ENCODE measurements at places on chromosomes 13 and 19.

DNA sequence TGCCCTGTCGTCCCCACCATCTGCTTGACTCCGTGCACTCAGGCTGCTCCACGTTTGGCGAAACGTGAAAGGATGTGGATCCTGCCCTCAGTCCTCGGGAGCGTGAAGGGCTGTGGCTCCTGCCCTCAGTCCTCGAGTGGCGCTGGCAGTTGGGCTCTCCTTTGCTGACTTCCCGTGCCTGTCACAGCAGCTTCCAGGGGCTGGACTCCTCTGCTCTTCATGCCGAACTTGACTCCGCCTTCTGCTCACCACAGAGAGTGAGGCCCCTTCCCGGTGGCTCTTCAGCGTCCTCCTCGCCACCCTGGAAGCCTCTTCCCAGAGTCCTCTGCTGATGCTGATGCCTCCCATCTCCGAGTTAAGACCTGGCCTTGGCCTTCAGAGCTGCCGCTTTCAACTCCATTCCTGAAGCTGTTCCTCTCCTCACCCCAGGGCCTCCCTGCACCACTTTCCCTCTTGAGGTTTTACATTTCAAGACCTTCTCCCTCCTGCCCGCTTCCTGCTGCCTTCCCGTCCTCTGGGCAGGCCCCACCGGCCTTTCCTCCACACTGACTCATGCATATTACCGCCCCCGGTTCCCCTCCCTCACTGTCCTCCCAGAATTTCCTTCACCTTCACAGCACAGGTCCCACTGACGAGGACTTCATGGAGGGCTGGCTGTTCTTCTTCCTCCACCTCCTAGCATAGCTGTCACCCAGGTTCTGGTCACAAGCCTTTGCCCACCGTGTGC lies 111.7 kb downstream of the SHISA2 start:
- H3K27ac ChIP-seq, result no peak overlapping the region
- no peaks in the 10 kb centered on the region for H3K4me1 ChIP-seq
- no peak overlapping the region for H3K4me3 ChIP-seq
- no peaks in the 10 kb centered on the region for H3K27me3 ChIP-seq

DNA sequence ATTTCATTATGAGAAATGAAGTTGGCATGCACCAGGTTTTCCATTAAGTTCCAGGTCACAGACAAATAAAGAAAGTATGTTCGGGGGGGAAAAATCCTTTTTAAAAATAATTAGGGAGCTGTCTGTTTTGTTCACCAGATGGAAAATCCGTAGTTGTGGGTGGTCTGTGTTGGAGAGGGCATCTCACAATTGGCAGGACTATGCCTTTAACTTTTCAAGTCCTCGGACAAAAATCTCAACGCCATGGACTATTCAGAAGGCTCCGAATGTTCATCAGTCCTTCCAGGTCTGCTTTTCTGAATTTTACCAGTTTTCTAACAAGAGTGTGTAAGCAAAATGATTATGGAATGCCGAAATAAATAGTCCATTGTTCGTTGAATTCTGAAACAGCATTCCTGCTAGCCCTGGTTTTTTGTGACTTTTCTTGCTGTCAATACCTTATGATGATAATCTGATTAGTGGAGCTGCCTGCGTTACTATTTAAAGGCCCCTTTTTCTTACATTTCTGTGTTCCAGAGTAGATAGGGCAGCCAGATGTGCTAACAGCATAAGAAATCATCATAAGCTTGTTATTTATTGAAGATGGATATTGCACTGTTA lies 146.9 kb downstream of the TM9SF2 start:
- H3K4me1 ChIP-seq, result no peaks in the 10 kb centered on the region
- no peak for DNase-seq
- no peaks in the 10 kb centered on the region for H3K27me3 ChIP-seq
- H3K36me3 ChIP-seq, result no peaks in the 10 kb centered on the region
- H3K4me3 ChIP-seq, result no peak overlapping the region

- H3K27ac ChIP-seq, result no peak overlapping the region
- no peaks in the 10 kb centered on the region for H3K4me1 ChIP-seq
- no peak for DNase-seq
- H3K4me3 ChIP-seq, result no peak overlapping the region
- no peaks in the 10 kb centered on the region for H3K27me3 ChIP-seq
- H3K36me3 ChIP-seq, result no peaks in the 10 kb centered on the region
Measured at GRCh38 chr13:26477681-26478080, 79.8 kb upstream of the WASF3 start.

DNA sequence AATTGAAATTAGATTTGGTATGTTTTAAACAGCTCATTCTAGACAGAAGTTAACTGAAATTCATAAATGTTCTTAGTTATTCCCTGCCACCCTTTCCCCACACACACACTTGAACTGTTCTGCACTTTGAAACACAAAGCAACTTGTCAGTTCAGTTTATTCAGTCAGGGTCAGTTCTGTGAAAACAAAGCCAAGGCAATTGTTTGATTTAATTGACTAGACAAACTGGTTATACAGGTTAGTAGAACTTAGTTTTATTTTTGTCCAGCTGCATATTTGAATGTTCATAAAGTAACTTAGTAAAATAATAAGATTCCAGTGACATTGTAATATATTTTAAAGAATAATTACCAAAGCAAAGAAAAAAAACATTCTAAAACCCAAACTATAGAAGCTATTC lies 98.3 kb upstream of the KLF5 start:
- H3K4me1 ChIP-seq, result peaks cover 15% of the 10 kb centered on the region
- DNase-seq, result peak; percentile 28
- no peak overlapping the region for H3K4me3 ChIP-seq
- no peaks in the 10 kb centered on the region for H3K36me3 ChIP-seq
- no peak overlapping the region for H3K27ac ChIP-seq

DNA sequence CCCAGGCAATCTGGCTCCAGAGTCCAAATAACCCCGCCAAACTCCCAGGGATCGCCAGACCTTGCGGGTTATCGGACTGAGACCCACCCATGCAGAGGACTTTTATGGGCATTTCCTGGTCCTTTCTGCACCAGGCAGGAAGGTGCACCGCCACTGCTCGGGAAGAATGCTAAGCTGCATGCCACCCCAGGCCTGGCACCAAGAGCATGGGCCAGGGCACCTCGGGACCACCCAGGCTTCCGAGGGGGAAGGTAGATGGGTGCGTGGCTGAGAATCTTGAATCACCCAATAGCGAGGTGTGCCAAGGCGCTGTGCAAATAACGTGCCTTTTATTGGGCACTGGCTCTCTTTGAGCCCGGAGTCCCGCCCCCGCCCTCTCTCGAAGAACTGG lies 422 bp upstream of the ZNF575 start:
- peak; percentile 50 for DNase-seq
- H3K27ac ChIP-seq, result peak overlapping the region; percentile 79
- H3K27me3 ChIP-seq, result no peaks in the 10 kb centered on the region
- H3K36me3 ChIP-seq, result no peaks in the 10 kb centered on the region

DNA sequence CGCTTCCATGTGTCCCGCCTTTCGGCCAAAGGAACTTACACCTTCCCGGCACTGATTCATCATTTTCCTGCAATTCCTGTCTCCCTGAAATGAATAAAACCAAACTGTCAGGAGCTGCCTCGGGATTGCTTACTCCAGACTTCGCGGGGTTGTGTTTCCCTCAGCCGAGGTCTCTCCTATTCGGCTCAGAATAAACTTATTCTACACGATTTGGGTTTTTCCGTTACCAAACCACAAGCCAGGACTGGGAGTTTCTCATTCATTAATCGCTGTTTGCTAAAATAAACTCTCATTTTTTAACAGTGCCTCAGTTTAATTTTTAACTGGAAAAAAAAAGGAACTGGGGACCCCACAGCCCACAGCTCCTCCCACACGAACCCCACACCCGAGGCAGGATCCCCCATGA lies 667 bp downstream of the ZNF878 start:
- H3K27me3 ChIP-seq, result no peaks in the 10 kb centered on the region
- DNase-seq, result no peak
- H3K4me1 ChIP-seq, result peaks cover 4% of the 10 kb centered on the region
- H3K36me3 ChIP-seq, result no peaks in the 10 kb centered on the region

All from pancreas (tissue), 10 donors.